Activated naive CD4-positive, alpha-beta T cell treated with anti-CD3 and anti-CD28 coated beads, Interleukin-2, amount 50 U/mL, for 16 hours (primary cell): ENCODE measurements at places on chromosomes 13 and 19.

- DNase-seq, result no peak
These were observed 10.4 kb upstream of the TBC1D4 start for GRCh38 chr13:75492389-75492788.

GRCh38 chr13:79936368-79937136, 404.4 kb downstream of the SPRY2 start:
- DNase-seq, result no peak

GRCh38 chr13:79468819-79469218, 12.1 kb upstream of the NDFIP2 start:
- no peak for DNase-seq

DNA sequence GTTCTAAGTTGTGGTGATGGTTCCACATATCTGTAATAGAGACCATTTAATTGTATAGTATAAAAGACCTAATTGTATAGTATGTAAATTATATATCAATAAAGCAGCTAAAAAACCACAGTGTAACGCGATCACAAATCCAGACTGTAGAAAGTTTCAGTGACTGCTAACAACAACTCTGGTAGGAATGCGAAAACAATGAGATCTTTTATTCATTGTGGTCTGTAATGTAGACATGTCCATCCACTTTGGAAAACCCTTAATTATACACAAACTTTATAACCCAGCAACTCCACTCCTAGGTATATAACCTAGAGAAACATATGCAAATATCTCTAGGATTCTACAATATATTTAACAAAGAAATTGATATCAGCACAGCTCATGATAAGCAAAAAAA, 549.5 kb downstream of the SLITRK1 start:
- DNase-seq, result no peak

- no peak for DNase-seq
These were observed 119.1 kb downstream of the PCCA start for GRCh38 chr13:100208002-100208401.

DNA sequence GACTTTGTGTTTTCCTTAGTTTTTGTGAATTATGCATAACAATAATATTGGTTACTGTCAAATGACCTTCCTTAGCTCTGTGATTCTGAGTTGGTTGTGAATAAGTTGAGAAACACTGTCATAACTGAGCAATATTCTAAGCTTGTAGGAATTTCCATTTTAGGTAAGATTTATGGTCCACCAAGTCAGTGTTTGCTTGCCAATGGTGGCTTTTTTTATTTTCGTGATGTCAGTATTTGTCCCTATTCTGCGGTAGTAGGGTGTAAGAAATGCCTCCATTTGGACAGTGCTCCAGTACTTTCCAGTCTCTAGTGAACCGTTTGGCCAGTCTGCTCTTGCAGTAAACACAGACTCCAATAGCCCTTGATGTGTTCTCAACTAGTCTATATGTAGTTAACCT, 94.7 kb downstream of the FRY start:
- DNase-seq, result no peak

GRCh38 chr19:3765121-3765520, 2.6 kb downstream of the MRPL54 start:
- no peak for DNase-seq

DNA sequence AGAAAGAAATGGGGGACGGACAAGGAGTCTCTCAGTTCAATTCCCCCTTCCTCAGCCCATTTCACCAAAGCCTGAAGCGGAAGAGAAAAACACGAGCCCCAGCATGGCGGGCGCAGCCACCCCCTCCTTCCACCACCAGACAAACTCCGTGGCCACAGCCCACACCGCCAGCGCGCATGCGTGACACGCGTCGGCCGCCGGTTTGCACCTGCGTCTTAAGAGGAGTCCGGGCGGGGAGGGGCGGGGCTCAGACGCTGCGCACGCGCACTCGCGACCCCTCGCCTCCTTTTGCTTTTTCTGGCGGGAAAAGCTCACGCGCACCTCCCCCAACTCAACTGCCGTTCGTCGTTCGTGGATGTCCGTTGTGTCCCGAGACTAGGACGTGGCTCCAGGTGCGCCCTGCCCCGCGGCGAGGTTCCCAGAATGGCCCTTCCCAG, at the start of gene KASH5:
TSS of gene KASH5 (plus strand) at position 314 of the 437 bp plus-strand sequence. CDS start 2,635 bp downstream, outside the sequence.
- DNase-seq, result peak; percentile 83

GRCh38 chr13:43291287-43292060, 268.1 kb downstream of the DNAJC15 start:
- DNase-seq, result no peak

DNA sequence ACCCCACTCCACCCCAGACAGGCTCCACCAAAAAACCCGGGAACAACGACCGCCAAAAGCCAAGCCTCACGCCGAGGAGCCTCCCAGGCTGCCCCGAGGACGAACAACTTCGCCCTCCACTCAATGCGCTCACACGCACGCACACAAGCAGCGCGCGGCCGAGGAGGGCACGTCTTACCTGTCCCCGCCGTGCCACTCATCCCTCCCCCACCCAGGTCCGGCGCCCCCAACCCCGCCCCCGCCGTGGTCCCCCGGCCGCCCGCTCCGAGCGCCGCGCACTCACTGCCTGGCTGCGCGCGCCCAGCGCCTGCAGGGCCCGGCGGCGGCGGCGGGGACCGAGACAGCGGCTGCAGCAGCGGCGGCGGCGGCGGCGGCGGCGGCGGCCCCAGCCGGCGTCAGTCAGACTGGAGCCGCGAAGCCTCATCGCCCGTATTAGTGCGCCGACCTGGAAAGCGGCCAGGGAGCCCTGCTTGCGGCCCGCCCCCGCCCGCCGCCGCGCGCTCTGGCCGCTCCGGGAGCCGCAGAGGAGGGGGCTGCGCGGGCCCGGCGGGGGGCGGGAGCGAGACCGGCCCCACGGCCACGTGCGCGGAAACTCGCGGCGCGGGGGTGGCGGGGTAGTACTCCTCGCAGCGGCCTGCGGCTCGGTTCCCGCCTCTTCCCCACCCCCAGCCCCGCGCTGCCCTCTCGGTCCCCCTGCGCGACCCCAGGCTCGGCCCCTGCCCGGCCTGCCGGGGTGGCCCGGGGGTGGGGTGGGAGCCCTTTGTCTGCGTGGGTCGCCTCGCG, at the start of gene SMAD9:
TSS of gene SMAD9 (minus strand) at position 406 of the 783 bp plus-strand sequence. CDS start 40,549 bp downstream, outside the sequence.
- peak; percentile 14 for DNase-seq

- no peak for DNase-seq
These were observed 2.5 kb downstream of the PDS5B start for GRCh38 chr13:32588736-32589135.

DNA sequence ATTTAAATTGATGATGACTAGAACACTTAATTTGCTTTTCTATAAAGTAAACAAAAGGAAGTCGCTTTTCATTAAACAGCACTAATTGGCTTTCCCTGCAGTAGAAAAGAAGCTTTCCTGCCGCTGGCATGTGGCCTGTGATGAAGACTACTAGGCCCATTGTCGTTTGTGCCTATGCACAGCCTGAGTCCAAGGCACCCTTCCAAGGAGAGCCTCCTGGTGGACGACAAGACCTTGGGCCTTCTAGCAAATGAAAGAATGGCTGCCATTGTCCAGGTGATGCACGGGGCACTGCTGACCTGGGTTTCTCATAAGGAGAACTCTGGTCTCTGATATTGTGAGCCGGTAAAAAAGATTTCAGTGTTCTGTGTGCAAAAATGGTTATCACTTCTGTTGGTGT, 233.0 kb downstream of the COL4A1 start:
- DNase-seq, result no peak

DNA sequence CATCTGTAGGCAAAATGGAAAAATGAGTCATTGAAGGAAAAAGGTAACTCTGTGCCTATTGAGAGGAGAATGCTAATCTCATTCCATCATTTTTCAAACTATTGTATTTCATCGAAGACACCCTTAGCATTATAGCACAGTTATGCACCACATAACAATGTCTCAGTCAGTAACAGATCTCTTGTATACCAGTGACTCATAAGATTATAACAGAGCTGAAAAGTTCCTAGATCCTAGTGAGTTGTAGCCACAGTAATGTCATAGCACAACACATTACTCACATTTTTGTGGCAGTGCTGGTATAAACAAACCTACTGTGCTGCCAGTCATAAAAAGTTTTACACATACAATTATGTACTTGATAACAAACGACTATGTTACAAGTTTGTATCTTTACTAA, 1077.6 kb downstream of the DIAPH3 start:
- DNase-seq, result no peak

GRCh38 chr19:7211191-7211951, 82.8 kb downstream of the INSR start:
- DNase-seq, result no peak

DNA sequence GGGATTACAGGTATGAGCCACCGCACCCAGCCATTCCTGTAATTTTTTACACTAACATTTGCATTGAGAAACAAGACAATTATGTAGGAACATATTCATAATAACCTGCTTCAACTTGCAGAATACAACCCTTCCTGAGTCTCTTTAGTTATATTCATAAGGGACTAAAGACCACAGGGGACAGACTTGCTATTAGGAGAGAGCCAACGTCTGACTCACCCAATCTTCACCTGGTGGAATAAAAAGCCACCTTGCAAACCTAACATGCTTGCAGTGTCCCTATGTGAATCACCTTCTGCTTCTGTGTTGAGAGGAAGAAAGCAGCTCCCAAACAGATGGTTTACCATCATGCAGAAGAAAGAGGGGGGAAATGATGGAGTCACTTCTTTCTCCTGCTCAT, 456.1 kb downstream of the PCDH9 start:
- DNase-seq, result no peak

- no peak for DNase-seq
These were observed 63.6 kb downstream of the RASA3 start for GRCh38 chr13:114068656-114069318.

- no peak for DNase-seq
These were observed 14.5 kb upstream of the IGSF23 start for GRCh38 chr19:44598880-44599279.

- no peak for DNase-seq
These were observed 15.0 kb upstream of the LMO7 start for GRCh38 chr13:75621147-75621546.

GRCh38 chr13:59343993-59344822, 819.5 kb downstream of the DIAPH3 start:
- no peak for DNase-seq

GRCh38 chr13:64540468-64540867, 2689.7 kb downstream of the PCDH9 start:
- DNase-seq, result no peak

- DNase-seq, result no peak
These were observed 8.6 kb upstream of the CDC16 start for GRCh38 chr13:114226088-114226487.

GRCh38 chr13:110293037-110293436, 13.9 kb downstream of the COL4A1 start:
- no peak for DNase-seq

DNA sequence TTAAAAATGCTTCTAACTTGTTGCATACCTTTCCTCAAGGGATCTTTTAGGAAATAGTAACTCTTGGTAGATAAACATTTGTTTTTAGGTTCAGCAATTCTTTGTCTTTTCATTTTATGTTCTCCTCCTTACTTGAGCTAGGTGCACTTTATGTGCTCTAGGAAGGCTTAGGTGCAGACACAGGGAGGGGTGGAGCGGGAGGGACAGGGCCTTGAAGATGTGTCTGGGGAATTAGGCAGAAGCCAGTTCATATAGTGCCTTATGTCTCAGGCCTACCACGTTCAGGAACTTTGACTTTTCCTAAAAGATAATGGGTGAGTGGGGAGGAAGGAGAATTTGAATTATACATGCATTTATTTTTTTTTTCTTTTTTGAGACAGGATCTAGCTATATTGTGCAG, 37.7 kb downstream of the IRS2 start:
- DNase-seq, result no peak

- DNase-seq, result no peak
These were observed 74.5 kb upstream of the NBEA start for GRCh38 chr13:34867590-34867989.

DNA sequence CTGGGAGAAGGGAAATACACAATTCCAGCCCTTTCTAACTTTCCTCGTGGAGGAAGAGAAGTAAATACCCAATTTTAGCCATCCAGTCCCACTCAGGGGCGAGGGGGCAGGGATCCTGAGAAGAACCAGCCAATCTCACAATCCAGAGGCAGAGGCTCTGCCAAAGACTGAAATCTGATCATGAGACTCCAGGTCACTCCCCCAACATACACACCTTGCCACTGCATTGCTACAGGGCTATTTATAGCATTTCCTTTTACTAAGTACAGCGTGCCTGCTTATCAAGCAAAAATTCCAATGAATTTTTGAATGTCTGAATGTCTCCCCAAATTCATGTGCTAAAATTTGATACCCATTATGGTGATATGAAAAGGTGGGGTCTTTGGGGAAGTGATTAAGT, 1687.5 kb downstream of the EFNB2 start:
- no peak for DNase-seq

GRCh38 chr19:16615808-16616207, 12.2 kb downstream of the MED26 start:
- DNase-seq, result no peak

GRCh38 chr13:26380930-26381329, 127.0 kb downstream of the CDK8 start:
- DNase-seq, result no peak

- no peak for DNase-seq
These were observed 813 bp upstream of the ZNF296 start for GRCh38 chr19:45076851-45077730.

DNA sequence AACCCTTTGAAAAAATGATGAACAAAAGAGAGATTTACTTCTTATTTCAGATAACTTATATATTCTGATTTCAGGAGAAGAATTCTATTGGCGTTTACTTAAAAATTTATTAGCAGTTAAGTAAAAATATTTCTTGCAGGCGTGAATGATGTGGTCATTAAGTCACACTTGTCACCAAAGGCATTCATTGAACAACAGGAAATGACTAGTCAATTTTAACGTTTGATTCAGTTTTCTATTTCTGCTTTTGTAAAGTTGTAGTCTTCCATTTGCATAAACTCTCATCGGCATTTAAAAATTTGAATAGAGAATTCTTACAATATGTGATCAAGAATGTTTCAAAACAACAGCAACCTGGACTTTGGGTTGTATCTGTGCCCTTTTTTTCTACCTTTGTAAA, 83.4 kb downstream of the GPR12 start:
- no peak for DNase-seq

GRCh38 chr13:76741624-76742023, 144.6 kb downstream of the KCTD12 start:
- no peak for DNase-seq

GRCh38 chr19:49614096-49614833, 23.3 kb downstream of the PRR12 start:
- no peak for DNase-seq

- no peak for DNase-seq
These were observed 14.7 kb downstream of the ELL start for GRCh38 chr19:18507021-18507726.

GRCh38 chr13:111962431-111962891, 104.5 kb upstream of the SOX1 start:
- no peak for DNase-seq
